Suppressor macrophage (primary cell): ENCODE measurements at places on chromosomes 3 and 15.

GRCh38 chr3:71339049-71339448 lies 244.5 kb downstream of the FOXP1 start:
- no peak for DNase-seq

DNA sequence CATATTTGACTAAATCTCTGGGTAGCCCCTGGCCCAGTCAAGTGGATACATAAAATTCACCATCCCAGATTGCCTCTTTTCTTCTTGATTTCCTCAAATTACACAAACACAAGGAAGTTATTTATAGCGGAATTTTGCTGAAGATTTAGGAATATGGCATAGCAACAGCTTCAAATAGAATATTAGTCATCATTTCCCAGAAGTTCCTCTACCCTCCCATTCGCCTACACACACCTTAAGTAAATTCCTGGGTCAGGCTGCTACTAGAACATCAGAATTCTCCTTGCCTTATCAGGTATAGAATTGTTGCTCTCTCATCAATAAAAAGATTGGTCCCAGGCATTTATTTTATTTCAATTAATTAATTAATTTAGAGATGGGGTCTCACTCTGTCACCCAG lies 31.6 kb downstream of the MESD start:
- DNase-seq: no peak

DNA sequence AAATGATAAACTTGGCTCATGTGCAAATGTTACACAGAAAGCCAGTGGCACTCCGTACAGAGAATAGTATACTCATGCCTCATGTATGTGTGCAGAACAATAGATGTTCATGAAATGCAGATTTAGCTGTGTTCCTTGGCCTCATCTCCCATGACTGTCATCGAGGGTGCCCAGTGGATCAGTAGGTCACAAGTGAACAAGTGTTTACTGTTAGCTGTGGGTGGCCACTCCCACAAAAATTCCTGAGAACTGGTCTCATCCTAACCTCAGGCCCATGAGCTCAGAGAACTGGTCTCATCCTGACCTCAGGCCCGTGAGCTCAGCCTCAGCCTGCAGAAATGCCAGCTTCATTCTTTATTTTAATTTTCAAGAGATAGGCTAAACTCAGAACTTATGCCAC lies 124.1 kb downstream of the GADL1 start:
- DNase-seq: peak; percentile 12

- no peak for DNase-seq
These were observed 9.8 kb upstream of the TMEM40 start for GRCh38 chr3:12768579-12769527.

DNA sequence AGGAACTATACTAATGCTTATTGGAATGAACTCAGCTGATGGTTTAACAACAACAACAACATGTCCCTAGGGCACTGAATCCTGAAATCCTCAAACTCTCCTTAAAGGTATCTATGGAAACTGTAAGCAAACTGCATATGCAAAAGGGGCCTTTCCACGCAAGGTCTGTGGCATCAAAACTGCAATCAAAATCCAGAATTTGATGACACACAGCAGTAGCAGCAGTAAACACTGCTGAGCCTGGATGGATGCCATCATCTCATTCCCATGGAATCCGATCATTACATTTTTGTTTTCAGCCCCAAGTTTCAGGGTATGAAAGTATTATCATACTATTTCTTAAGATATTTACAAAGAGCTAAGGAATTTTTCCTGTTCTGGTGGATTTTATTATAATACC lies 399.7 kb downstream of the VPS13C start:
- no peak for DNase-seq

DNA sequence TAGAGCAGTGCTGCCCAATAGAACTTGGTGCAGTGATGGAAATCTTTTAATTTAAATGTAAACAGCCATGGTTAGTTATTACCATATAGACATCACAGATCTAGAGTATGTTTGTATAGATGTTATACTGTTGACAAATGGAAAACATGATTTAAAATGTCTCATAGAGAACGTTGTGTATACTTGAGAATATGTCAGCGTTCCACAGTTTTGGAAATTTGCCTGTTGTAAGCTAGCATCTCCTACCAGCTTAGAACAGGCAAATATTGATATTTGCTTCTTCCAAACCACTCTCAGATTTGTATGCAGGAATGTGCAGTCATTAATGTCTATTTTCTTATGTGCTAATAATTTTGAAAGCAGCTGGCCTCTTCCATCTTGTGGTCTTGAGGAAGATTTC lies 8.4 kb upstream of the LXN start:
- no peak for DNase-seq

GRCh38 chr15:67253101-67253500 lies 1.4 kb downstream of the AAGAB start:
- no peak for DNase-seq

- no peak for DNase-seq
These were observed 43.2 kb downstream of the SLC7A14 start for GRCh38 chr3:170542704-170543103.
